Activated naive CD8-positive, alpha-beta T cell treated with anti-CD3 and anti-CD28 coated beads, Interleukin-2, amount 10 ng/mL, durations not matched to agents 7 days and 5 days (primary cell): ENCODE measurements at places on chromosomes 6 and 20. TPM values are rescaled to one million over a fixed set of nuclear protein-coding genes. Genes with fewer than 3 reads are reported as not detected.

The CST2 gene
- not detected for total RNA-seq

The MRAP2 gene
- total RNA-seq, result not detected

The STX7 gene
- 20.5 TPM for total RNA-seq

The MUC21 gene
- not detected for total RNA-seq

The CCN6 gene
- not detected for total RNA-seq

The MTRF1L gene
- total RNA-seq, result 17.2 TPM

The LY6G6F gene
- total RNA-seq, result not detected

- no peaks in the 10 kb centered on the region for H3K27me3 ChIP-seq
- no peaks in the 10 kb centered on the region for H3K36me3 ChIP-seq
- H3K27ac ChIP-seq, result no peak overlapping the region
- no peak overlapping the region for H3K4me3 ChIP-seq
- H3K4me1 ChIP-seq, result no peaks in the 10 kb centered on the region
Observed at GRCh38 chr20:12698817-12699216, 310.0 kb upstream of the SPTLC3 start.

- H3K27me3 ChIP-seq, result peaks cover 3% of the 10 kb centered on the region
- H3K4me3 ChIP-seq, result peak overlapping the region; percentile 100
- DNase-seq, result no peak
- peaks cover 9% of the 10 kb centered on the region for H3K36me3 ChIP-seq
- peak overlapping the region; percentile 99 for H3K27ac ChIP-seq
Observed at GRCh38 chr6:47476781-47477496, 650 bp upstream of the CD2AP start.

DNA sequence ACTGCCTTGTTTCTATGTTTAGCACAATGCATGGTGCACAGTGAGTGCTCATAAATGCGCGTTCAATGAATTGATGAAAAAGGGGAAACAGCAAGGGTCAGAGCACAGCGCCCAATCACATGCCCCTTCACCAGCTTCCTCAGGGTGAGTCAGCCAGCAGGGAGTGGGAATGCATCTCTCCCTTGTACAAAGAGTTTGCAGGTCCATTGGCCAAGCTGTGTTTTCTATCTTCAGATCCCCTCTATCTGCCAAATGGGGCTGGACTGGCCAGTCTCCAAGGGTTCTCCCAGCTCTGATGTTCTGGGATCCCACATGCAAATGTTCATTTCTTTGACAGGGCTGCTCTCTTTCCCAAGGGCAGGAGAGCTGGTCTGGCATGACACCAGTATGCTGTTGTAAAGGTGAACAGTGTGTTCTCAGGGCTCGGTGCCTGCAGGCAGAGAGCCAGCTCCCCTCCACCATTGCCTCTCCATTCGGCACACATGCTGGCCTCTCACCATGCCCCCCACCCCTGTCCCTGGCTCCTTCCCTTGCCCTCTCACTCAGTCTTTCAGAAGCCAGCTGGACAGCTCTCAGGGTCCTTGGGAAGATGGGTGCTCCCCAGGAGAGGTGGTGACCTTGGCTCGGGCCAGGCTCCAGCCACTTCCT, 25.0 kb downstream of the ANGPT4 start:
- H3K4me1 ChIP-seq, result no peaks in the 10 kb centered on the region
- H3K4me3 ChIP-seq, result no peak overlapping the region
- H3K36me3 ChIP-seq, result no peaks in the 10 kb centered on the region
- H3K27ac ChIP-seq, result no peak overlapping the region

GRCh38 chr6:13496513-13497190, 9.3 kb upstream of the GFOD1 start:
- DNase-seq, result no peak
- H3K27ac ChIP-seq, result no peak overlapping the region
- H3K27me3 ChIP-seq, result peaks cover 13% of the 10 kb centered on the region
- no peak overlapping the region for H3K4me3 ChIP-seq

GRCh38 chr20:50690650-50691572, at the start of gene RIPOR3:
RIPOR3 (minus strand) TSS chr20:50691542; CDS start chr20:50691128, 414 bp downstream.
- H3K27me3 ChIP-seq, result peaks cover 55% of the 10 kb centered on the region
- peak; percentile 30 for DNase-seq
- no peak within 1 kb of the TSS for H3K4me3 ChIP-seq
- H3K36me3 ChIP-seq, result no peaks in the 10 kb centered on the region
- H3K27ac ChIP-seq, result no peak within 1 kb of the TSS

- H3K36me3 ChIP-seq, result peaks cover 28% of the 10 kb centered on the region
- peaks cover 2% of the 10 kb centered on the region for H3K4me1 ChIP-seq
- no peak overlapping the region for H3K4me3 ChIP-seq
- DNase-seq, result no peak
- no peaks in the 10 kb centered on the region for H3K27me3 ChIP-seq
Observed at GRCh38 chr20:49110767-49111694, 64.9 kb downstream of the CSE1L start.

GRCh38 chr20:3924304-3925112, 35.3 kb downstream of the PANK2 start:
- H3K36me3 ChIP-seq, result peaks cover 20% of the 10 kb centered on the region
- no peaks in the 10 kb centered on the region for H3K27me3 ChIP-seq
- no peak for DNase-seq
- H3K4me1 ChIP-seq, result peaks cover 39% of the 10 kb centered on the region

GRCh38 chr6:15429141-15430110, 183.6 kb downstream of the JARID2 start:
- H3K4me1 ChIP-seq, result peaks cover 74% of the 10 kb centered on the region
- no peak for DNase-seq
- H3K4me3 ChIP-seq, result no peak overlapping the region
- H3K27me3 ChIP-seq, result no peaks in the 10 kb centered on the region

DNA sequence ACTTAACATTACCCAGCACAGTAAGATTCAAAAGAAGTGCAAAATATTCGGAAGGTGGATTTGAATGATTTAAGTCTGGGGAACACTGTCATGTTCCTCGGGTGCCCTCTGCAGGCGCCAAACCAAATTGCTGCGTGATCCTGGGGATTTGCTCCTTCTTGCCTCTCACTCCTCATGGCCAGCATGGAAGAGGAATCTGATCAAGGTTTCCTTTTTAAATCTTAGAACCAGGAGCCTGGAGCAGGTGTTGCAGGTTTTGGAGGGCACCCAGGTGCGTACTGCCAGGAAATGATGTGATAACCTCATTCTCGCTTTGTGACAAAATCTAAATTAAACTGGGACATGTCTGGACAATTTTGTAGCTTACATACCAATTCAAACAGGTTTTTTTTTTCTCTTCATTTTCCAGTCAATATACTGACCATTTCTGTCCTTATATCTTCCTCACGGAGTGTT, 8.1 kb upstream of the PFDN4 start:
- peaks cover 3% of the 10 kb centered on the region for H3K4me1 ChIP-seq
- H3K27me3 ChIP-seq, result peaks cover 2% of the 10 kb centered on the region
- DNase-seq, result peak; percentile 78
- H3K4me3 ChIP-seq, result no peak overlapping the region

- H3K4me1 ChIP-seq, result no peaks in the 10 kb centered on the region
- H3K27me3 ChIP-seq, result peaks cover 2% of the 10 kb centered on the region
- no peak overlapping the region for H3K4me3 ChIP-seq
- DNase-seq, result no peak
- H3K27ac ChIP-seq, result no peak overlapping the region
Observed at GRCh38 chr6:134577998-134578397, 260.1 kb upstream of the SGK1 start.

DNA sequence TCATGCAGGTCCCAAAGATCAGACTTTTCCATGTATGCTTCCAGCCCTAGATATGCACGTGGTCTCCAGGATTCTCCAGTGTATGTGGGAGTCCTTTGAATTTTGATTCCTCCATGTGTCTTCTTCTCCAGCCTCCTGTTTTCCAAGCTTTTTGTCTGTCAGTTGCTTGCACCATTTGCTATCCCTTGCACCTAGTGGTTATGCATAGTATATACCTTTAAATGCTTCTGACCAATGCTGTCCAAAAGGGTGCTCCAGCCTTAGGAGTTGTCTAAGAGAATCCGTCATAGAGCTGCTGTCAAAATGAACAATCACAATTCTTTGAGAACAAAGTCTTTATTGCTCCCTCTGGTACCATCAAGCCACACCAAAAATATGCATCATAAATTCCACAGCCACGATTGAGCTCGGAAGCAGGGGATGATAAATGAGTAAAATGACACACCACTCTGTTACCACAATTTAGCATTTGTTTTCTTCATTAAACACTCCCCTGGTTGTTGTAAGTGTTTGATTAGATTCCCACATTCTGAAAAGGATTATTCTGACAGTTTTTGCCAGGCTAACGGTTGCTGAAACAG, 706.2 kb upstream of the GJE1 start:
- H3K4me1 ChIP-seq, result no peaks in the 10 kb centered on the region
- H3K27ac ChIP-seq, result no peak overlapping the region
- no peak overlapping the region for H3K4me3 ChIP-seq
